Activated naive CD8-positive, alpha-beta T cell treated with anti-CD3 and anti-CD28 coated beads, Interleukin-2, amount 10 ng/mL, durations not matched to agents 7 days and 5 days (primary cell): ENCODE measurements at places on chromosomes 16 and 17. TPM values are rescaled to one million over a fixed set of nuclear protein-coding genes. Genes with fewer than 3 reads are reported as not detected.

Gene CLEC3A
- total RNA-seq: not detected

Gene TNP2
- total RNA-seq: not detected

Gene MT1H
- total RNA-seq: not detected

Gene SRL
- total RNA-seq: not detected

Gene HOXB8
- total RNA-seq: not detected

Gene SGCA
- not detected for total RNA-seq

Gene SLC12A3
- total RNA-seq: not detected

Gene PRAC2
- total RNA-seq: not detected

Gene GRB7
- total RNA-seq: 0.37 TPM

Gene TP53TG3
- not detected for total RNA-seq

Gene ST6GALNAC2
- total RNA-seq: 3.9 TPM

DNA sequence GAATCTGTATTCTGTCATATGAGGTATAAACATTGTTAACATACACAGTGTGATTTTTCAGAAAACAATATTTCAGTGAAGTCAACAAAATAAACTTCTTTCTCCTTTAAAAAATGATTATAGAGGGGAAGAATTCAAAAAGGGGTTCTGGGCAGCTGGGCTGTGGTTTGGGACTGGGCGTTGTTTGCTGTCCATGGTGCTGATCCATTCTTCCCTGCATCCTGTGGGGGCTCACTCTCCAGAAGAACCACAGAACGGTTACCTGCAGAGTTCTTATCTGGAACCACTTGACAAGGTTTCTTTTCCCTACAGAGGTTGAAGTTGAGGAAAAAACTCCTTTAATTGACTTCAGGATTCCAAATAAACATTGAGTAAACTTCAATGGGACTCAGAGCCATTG is 1091.0 kb downstream of the CDH8 start:
- no peak for DNase-seq

GRCh38 chr16:57049678-57050077 is 42.7 kb upstream of the CPNE2 start:
- DNase-seq: no peak

DNA sequence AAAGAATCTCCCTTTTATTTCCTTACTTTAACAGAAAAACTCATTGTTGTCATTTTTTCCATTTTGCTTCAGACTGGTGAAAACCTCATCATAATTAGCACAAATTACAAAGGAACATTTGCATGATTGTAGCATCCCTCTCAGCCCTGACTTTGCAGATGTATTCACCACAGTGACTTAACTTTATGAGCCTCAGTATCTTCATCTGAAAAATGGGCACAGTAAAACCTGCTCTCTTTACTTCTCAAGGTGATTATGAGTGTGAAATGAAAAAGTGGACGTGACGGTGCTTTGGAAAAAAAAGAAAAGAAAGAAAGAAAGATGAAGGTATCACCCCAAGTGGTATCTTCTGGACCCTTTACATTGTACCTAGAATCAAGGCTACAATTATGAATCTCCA is 193.4 kb upstream of the TOX3 start:
- no peak for DNase-seq

- DNase-seq: no peak
These were observed 347.5 kb upstream of the TNRC6C start for GRCh38 chr17:77610972-77611521.

DNA sequence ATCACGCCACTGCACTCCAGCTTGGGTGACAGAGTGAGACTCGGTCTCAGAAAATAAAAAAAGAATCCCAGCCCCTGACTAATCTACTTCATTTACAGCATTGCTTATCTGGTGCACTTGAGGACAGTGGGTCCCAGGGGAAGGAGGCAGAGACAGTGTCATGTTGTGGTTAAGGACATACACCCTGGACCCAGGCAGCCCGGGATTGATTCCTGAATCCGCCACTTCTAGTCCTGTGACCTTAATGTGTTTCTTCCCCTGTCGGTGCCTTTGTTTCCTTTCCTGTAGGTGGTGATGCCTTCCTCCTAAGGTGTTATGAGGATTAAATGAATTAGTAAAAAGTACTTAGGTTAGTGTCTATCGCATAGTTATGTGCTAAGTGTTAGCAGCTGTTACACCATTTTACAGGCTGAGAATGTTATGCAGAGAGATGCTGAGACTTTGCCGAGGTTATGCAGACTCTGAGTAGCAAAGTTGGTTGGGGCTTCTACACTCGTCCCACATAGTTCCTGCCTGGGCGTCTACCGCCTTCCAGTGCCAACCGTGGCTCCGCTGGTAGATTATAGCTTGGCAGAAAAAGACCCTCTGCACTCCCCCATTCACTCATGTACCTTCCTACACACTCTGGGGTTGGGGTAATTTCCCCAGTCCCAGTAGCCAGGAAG is 74.8 kb downstream of the RAB11FIP4 start:
- no peak for DNase-seq

DNA sequence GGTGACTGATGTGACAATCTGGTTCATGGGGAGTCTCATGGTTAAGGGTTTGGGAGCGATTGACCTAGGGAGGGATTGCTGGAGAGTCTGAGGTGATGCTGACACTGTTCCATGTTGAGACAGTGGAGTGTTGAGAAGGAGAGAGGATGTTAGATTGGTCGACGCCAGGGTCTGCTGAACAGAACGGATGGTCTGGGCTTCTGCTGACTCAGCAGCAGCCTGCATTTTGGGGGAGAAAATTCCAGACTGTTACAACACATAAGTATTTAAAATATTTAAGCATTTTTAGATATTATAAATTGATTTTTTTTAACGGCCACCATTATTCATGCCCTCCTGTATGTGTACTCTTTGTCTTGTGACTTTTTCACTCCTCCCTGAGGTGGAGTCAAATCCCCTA is 107.2 kb downstream of the TOX3 start:
- DNase-seq: no peak

DNA sequence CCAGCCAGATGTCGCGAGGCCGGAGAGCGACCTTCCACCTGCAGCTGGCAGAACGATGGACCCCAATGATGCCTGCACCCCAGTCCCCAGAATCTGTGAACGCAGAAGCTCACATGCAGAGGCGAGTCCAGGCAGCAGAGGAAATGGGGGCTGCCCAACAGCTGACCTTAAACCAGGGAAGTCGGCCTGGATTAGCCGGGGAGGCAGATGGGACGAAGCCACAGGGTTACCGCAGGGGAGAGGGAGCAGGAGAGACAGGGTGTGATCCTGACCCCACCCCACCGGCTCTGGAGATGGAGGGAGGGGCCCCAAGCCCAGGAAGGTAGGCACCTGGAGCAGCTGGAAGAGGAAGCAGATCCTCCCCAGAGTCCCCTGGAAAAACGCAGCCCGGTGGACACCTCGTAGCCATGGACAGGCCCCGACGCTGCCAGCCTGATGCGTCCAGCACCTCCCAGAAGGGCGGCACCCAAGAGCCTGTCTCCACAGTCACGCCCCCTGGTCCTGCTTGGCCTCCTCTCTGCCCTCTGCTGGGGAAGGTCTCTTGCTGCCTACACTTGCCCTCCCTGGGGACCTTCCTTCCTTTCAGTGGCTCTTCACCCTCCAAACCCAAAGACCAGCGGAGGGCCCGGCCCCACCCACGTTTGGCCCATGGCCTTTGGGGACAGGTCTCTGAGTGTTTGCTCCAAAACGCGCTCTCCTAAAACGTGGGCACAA is 37.3 kb downstream of the PIEZO1 start:
- peak; percentile 51 for DNase-seq

DNA sequence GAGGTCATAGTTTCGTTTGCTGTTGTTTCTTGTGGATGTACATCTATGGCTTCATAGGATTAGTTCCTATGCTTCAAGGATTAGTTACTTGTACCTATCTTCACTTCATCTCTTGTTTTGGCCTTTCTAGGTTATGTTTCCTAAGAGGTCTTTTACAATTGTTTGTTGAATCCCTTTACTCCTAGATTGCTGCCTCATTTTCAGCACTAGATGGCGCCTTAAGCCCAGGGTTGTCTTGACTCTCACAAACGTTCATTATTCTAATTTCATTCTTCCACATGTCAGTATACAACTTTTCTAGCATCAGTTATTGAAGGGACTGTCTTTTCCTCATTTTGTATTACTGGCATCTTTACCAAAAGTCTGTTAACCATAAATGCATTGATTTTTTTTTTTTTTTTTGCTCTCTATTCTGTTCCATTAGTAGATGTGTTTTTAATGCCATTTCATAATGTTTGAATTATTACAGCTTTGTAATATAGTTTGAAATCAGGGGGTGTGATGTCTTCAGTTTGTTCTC is 45.0 kb upstream of the NACA2 start:
- no peak for DNase-seq

- DNase-seq: no peak
These were observed 310.0 kb downstream of the SEC14L1 start for GRCh38 chr17:77450742-77451244.

DNA sequence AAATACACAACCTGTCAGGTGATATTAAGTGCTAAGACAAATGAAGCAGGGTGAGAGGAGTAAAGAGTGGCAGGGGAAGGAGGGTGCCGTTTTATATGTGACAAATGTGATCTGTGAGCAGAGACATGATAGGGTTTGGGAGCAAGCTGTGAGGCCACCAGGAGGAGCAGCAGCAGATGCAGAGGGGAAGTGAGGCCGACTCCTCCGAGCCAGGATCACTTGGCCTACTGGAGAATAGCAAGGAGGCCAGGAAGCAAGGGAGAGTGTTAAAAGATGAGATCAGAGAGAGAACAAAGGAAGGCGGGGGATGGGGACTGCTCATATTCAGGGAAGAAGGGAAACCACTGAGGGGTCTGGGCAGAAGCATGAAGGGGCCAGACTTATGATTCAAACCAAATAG is 129.4 kb downstream of the TANGO6 start:
- DNase-seq: no peak

GRCh38 chr17:28350271-28350670 is 7.1 kb downstream of the POLDIP2 start:
- DNase-seq: no peak

DNA sequence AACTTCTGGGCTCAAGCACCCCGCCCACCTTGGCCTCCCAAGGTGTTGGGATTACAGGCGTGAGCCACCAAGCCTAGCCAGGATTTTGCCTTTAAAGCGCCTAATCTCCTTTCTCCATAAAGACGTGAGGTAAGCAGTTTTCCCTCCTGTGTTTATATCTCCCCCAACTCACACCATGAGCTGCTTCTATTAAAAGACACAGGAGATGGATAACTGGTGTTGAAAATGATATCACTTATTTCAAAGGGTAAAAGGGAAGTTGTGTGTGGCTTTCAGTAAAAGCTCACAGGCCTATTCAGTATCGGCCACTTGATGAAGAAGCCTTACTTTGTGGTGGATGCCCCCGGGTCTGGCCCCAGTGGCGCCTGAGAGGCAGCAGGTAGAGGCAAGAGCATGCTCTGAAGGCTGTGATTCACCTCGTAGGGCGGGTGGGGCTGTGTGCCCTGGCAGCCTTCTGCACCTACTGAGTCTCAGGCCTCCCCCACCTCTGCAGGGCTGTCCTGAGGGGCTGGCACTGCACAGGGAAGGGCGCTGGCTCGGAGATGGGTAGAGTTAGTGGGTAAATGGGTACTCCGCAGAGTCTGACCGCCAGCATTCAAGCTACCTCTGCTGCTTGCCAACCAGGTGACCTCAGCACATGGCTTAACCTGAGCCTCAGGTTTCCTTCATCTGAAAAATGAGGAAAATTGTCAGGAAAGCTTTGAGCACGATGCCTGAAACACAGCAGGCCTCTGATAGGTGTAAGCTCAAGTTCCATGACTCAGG is 146.8 kb downstream of the CLEC16A start:
- peak; percentile 52 for DNase-seq

DNA sequence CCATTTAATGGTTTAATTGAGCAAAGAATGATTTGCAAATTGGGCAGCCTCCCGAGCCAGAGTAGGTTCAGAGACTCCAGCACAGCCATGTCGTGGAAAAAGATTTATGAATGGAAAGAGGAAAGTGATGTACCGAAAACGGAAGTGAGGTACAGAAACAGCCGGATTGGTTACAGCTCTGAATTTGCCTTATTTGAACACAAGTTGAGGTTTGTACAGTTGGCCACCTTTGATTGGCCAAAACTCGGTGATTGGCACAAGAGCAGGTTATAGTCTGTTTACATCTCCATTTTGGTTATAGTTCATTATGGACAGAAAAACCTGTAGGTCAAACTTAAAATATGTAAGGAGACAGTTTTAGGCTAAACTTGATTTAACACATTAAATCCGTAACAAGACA is 44.5 kb downstream of the TENT4B start:
- no peak for DNase-seq

DNA sequence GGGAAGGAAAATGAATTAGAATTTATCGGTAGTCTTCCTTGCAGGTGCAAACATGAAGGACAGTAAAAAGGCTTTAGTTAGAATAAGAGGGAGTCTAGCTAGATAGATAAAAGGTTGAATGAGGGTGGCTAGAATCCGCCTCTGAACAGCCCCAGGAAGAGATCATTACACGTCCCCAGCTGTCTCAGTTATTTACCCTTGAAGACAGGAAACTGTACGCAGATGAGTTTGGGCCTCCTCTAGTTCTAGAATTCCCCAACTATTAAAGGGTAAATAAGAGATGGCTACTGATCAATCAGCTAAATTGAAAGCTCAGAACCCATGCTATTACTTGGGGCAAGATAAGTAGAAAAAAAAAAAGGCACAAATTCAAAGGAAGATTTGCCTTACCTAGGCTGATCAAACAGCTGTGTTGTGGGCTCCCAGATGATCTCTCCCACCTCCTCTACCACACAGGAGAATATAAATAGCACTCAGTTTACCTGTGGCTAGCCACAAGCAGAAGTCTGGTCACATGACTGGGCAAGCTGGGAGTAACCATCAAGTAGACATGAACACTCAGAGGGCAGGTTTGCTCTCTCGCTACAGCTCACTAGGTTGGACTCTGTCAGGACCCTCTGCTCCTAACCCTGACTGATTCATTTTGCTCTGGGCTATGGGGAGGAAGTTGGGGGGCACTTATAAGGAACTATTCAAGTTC is 17.0 kb downstream of the FAM117A start:
- no peak for DNase-seq

GRCh38 chr17:28788100-28788499 is 44.3 kb downstream of the TRAF4 start:
- no peak for DNase-seq

GRCh38 chr17:68943123-68943811 is 11.9 kb downstream of the ABCA8 start:
- DNase-seq: no peak

DNA sequence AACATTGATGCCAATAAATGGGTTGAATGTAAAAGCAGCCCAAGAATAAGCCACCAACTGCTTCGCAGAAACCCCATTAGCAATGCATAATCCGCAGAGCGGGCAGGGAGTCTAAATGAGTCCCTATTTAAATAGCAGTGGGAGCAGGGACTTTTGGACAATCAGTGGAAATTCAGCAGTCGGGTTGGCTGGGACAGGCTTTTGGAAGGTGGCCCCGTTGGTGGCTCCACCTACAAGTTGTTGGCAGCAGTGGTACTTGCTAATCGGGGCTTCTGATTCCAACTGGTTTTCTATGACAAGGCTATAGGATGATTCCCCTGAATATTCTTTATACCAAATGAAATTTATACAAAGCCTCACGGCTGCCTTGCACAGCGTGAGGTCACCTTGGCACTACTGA is 86.3 kb downstream of the WDR59 start:
- no peak for DNase-seq

- no peak for DNase-seq
These were observed 596 bp downstream of the OR1F1 start for GRCh38 chr16:3188675-3188924.
